ENCODE measurements at places on chromosomes 1 and 21. TPM values are rescaled to one million over a fixed set of nuclear protein-coding genes. Genes with fewer than 3 reads are reported as not detected.

- DNase-seq: no peak
Measured at GRCh38 chr1:231040800-231041718, 1.0 kb upstream of the FAM89A start.

DNA sequence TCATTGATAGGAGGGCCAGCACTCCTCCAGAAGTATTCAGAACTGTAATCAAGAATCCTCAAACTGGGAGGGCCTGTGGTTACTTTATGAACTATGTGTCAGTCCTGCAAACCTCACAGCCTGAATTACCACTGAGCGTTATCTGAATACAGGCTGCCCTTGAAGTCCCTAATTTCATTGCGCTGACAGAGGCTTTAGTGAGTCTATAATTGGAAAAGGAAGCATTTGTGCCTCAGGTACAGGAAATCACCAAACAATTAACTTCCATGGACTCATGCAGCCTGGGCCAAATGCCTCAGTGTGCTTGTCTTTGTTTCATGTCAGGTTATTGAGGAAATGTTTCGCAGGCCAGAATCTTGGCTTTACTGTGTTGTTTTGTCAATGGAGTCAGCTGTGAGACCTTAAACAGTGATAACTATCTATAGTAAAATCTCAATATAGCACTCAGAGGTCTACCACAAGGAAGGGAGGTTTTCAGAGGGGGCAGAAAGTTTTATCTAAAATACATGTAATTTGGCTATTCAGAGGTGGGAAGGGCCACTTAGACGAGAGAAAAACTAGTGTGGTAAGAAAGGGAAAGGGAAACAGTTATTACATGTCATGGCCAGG lies 32.9 kb upstream of the DOCK7 start:
- DNase-seq: no peak

DNA sequence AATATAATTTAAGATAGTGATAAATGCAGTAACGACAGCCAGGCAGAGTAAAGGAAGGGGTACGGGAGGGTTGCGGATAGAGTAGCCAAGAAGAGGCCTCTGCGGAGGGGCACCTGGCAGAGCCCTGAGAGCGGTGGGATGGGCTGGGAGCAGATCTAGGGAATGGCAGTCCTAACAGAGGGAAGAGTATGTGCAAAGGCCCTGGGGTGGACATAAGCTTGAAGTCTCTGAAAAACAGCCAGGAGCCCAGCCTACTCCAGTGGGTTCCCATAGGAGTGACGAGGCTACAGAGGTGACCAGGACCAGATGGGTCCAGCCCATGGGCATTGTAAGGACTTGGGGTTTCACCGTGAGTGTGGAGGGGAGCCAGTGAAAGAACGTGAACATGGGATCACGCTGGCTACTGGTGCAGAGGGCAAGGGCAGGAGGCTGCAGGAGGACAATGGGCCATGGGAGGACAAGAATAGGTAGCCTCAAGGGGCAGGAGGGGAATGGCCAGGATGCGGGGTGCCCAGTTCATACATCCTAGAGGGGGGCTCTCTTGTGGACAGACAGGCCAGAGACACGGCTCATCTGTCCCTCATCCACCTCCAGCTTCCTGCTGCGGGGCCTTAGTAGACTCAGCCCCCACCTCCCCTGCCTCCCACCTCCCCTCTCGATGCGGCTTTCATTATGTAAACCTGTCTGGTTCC lies 185.7 kb upstream of the VAMP3 start:
- DNase-seq: peak; percentile 42

DNA sequence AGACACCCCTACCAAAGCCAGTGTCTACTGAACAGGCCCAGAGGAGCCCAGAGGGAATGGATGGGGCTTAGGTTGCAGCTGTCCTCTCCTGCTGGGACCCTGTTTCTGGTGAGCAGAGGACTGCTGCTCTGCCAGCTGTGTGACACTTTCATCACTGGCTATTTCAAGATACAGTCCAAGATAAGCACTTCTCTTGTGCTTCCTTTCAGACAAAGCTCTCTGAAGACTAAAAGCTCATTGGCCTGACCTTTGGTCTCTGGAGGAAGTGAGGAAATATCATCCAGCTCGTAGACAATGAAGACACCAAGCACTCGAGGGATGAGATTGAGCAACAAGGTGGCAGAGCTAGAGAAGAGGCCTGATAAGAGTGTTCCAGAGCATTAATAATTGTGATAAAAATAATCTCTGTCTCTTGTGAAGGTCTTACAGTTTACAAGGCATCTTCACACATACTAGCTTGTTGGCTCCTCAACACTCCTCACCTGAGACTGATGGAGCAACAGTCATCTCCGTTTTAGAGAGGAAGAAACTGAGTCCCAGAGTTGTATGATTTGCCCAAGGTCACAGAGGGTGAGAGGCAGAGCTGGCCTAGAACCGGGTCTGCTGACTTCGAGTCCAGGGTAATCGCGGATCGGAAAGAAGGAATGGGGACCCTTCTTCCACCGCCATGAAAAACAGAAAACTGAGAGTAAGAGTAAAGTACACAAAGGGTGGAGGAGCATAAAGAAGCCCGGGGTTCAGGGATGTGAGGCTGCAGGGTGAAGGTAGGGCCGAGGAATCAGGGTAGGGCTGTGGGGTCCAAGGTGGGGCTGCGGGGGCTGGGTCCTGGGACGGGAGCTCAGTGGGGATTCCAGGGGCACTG lies 666 bp downstream of the PAFAH2 start:
- peak; percentile 85 for DNase-seq

GRCh38 chr1:6419804-6420453 lies at the start of gene HES2:
HES2 (minus strand) TSS chr1:6419919; CDS start chr1:6419820, 99 bp downstream.
- no peak for DNase-seq

DNA sequence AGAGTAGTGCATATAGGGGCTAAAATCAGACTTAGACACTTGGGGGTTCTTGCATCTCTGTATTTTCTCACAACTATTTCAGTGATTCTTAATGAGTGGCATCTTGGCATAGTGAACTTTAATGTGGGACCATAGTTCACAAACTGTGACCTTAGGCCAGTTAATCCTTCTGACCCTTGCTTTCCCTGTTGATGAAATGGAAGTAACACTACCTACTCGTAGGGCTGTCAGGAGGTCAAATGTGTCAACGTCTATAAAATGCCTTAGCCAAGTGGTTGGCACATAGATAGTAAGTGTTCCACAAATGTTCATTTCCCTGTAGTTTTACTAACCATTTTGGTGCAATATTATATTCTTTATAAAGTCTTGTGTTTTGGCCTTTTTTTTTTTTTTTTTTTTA lies 49.4 kb downstream of the DYRK1A start:
- no peak for DNase-seq

GRCh38 chr1:36172983-36173382 lies 17.0 kb downstream of the MAP7D1 start:
- DNase-seq: no peak

DNA sequence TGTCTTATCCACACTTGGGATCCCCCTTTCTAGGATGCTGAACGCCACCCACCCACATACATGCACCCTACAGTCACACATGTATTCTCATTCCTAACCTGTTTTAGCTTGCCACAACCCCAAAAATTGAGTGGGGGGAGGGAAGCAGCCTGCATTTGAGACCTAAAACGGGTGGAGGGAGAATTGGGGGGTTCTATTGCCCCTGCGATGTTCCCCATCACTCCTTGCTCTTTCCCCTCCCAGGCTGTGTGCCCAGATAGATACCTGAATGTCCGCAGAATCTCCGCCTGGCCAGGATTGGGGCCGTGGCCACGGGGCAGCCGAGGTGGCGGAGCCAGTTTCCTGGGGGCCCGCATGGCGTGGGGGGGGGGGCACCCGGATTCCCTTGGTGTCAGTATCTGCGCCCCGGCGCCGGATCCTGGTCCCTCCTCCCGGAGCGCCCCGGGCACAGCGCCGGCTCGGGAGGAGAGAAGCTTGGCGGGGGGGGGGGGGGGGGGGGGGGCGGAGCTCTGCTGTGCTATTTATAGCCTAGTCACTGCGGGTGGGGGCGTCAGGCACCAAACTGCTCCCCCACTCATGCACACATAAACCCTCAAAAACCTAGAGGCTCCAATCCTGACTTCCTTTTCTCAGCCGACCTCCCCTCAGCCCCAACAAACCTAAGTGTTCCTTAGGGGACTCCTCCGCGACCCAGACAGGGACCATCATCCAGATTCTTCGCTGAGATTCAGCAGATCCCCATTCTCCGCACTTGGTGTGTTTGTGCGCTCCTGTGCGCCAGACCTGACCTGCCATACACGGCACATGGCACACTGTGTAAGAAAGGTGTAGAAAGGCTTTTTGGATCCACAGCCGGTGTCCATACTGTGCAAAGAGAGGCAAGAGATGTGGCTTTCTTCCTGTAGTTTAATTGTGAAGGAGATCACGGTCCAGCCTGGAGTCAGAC lies 1.9 kb downstream of the ANKRD34A start:
- DNase-seq: peak; percentile 85

DNA sequence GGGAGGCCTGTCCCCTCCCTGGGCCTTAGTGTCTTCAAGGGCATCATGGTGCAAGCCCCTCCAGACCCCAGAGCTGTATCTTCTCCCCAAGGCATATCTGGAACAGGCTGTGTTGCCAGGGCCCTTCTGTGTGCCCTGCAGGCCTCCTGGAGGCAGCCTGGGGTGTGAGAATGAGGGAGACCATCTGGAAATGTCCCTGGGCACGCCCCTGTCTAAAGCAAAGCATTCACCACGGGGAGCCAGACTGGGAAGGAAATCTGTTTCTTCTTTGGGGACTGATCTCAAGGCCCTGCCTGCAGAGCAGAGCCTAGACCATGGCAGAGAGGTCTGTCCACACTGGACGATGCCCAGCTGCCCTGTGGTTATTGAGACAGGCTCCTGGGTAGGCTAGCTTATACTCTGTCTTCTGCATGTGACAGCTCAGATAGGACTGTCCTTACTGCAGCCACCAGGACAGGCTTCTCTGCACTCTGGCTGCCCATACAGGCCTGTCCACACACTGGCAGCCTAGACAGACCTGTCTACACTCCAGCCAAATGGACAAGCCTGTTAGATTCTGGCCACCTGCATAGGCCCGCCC lies 24.6 kb downstream of the PODN start:
- no peak for DNase-seq

- no peak for DNase-seq
Measured at GRCh38 chr1:171421413-171422020, 63.8 kb upstream of the PRRC2C start.

DNA sequence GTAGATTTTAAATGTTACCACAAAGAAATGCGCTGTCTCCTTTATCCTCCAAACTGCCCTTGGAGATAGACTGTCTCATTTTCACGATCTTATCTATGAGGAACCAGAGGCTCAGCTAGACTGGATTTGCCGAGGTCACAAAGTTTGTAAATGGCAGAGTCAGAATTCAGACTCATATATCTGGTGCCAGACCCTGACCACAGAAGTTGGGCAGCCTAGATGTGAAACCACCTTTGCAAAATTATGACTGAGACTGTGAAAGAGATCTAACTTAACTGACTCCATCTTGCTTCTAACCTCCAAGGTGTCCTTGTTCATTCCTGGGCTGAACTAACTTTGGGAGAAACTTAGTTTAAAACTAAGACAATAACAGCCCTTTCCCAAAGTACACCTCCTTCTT lies 14.1 kb downstream of the CNR2 start:
- DNase-seq: no peak

DNA sequence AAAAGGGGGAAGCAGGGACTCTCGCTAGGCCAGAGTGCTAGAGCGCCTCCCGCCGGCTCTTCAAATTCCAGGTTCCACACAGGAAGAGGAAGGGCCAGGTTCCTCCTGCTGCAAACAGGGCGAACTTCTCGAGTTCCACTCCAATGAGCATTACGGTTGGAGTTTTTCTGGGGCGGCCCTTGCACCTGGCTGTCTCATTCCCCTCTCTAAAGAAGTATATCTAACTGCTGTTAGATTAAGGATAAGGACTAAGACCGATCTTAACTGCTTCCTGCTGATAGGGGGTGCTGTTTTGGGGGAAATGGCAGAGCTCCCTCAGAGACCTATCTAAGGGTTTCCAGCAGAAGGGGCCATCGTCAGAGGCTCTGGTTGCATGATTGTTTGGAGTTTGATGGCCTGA lies 138.0 kb downstream of the RABGAP1L start:
- no peak for DNase-seq

DNA sequence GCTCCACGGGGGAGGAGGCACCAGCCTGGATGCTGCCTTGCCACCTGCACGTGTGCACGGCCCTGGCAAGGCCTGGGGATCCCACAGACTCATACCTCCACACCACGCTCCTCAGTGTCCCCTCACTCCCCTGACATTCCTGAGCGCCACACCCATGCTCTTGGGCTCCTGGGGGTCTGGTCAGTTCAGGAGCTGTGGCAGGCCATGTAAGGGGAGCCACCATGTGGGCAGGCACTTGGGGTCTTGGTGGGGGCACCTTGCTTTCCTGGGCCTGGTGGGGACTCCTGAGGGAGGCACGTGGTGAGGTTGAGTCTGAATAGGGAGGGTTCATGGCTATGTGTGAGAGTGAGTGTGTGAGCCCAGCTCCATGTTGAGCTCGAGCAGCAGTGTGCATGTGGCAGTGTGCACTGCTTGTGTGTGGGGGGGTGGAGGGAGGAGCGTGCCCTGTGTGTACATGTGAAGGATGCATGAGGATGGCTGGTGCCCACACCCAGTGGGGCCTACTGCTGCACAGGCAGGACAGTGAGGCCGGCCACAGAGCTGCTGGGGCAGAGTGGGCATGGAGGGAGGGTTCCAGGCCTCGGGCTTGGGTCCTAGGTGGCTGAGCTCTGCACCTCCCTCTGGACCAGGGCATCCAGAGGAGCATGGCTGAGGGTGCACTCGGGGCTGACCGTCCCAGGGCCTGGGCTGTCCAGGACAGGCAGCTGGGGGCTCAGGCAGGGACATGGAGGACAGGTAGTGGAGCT lies 1.6 kb downstream of the GJC2 start:
- peak; percentile 78 for DNase-seq

- DNase-seq: no peak
Measured at GRCh38 chr1:215417122-215417521, 150.0 kb upstream of the KCTD3 start.

GRCh38 chr1:8214501-8215173 lies 103.3 kb upstream of the SLC45A1 start:
- no peak for DNase-seq

- DNase-seq: peak; percentile 76
Measured at GRCh38 chr1:228176461-228177182, 11.0 kb downstream of the IBA57 start.

GRCh38 chr1:59185163-59185860 lies 111.6 kb upstream of the FGGY start:
- no peak for DNase-seq

- no peak for DNase-seq
Measured at GRCh38 chr1:214017191-214017982, 29.6 kb downstream of the PROX1 start.

DNA sequence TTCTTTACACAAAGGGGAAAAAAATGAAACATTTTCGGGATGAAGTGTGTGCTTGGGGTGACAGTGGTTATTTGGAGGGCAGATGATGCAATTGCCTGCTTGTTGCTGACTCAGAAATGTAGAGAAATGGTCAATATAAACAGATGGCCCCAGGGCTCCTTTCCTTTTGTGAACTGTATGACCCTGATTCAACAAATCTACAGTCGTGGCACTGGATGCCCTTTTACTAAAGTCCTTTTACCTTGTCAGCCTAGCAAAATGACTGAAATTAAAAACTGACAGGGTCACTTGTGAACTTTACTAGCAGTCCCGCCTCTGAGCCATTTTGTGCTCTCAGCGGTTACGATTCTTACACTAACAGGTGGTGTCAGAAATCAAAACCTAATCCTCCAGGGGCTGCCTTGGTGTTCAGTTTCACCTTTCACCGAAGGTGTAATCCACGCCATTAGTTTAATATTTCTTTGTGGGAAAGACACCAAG lies 49.8 kb downstream of the GREM2 start:
- DNase-seq: no peak

The OR2L3 gene
- total RNA-seq: not detected

The TMEM9 gene
- 35.5 TPM for total RNA-seq

The LRRC71 gene
- not detected for total RNA-seq

The RAVER2 gene
- 8.8 TPM for total RNA-seq

The HAO2 gene
- total RNA-seq: not detected

The PLPPR5 gene
- total RNA-seq: not detected

The C1orf185 gene
- not detected for total RNA-seq

The CALML6 gene
- total RNA-seq: 0.37 TPM

The IGSF9 gene
- 0.42 TPM for total RNA-seq

The PIK3CD gene
- total RNA-seq: 7.9 TPM

Measured in posterior vena cava (tissue), 2 donors.